ENCODE measurements at places on chromosomes 11 and 22. TPM values are rescaled to one million over a fixed set of nuclear protein-coding genes. Genes with fewer than 3 reads are reported as not detected.

Gene CHST1
- 0.47 TPM for total RNA-seq

Gene NPAS4
- not detected for total RNA-seq

Gene POTEH
- not detected for total RNA-seq

Gene P4HA3
- total RNA-seq = not detected

Gene INS
- not detected for total RNA-seq

Gene BBOX1
- not detected for total RNA-seq

Gene APOL1
- 16.8 TPM for total RNA-seq

Gene SPON1
- 0.79 TPM for total RNA-seq

Gene TRIM49
- not detected for total RNA-seq

Gene UBQLN3
- 0.49 TPM for total RNA-seq

Gene PLEKHB1
- 21.3 TPM for total RNA-seq

Gene GLYATL1
- total RNA-seq = not detected

Gene RBMXL2
- total RNA-seq = not detected

Gene APOBEC3B
- 2.1 TPM for total RNA-seq

Gene DUSP18
- total RNA-seq = 15.5 TPM

Gene C11orf16
- total RNA-seq = not detected

Gene EIF3M
- 191 TPM for total RNA-seq

Gene SLC16A8
- not detected for total RNA-seq

Gene SCGB1D2
- not detected for total RNA-seq

Gene CLTCL1
- total RNA-seq = 0.20 TPM

Gene FGF4
- not detected for total RNA-seq

Gene KCNK4
- total RNA-seq = not detected

Gene ISX
- not detected for total RNA-seq

Gene HEPACAM
- total RNA-seq = not detected

Gene SULT4A1
- total RNA-seq = not detected

Gene FDXACB1
- total RNA-seq = 2.7 TPM

Gene ELMOD1
- total RNA-seq = not detected

Gene A4GALT
- total RNA-seq = not detected

Gene USP2
- total RNA-seq = 1.6 TPM

Gene STK33
- 0.49 TPM for total RNA-seq

Gene SERPIND1
- not detected for total RNA-seq

Gene SCGB1C1
- total RNA-seq = not detected

Gene OR4S2
- not detected for total RNA-seq

Gene LRRC55
- not detected for total RNA-seq

Gene PHETA2
- total RNA-seq = 1.8 TPM

Gene DDTL
- 4.4 TPM for total RNA-seq

Gene POU2AF3
- total RNA-seq = not detected

Gene OR51B4
- total RNA-seq = not detected

Gene TRIM6
- total RNA-seq = not detected

Gene F2
- total RNA-seq = not detected

Gene TUG1
- 90.9 TPM for total RNA-seq

Gene MMP1
- total RNA-seq = not detected

Gene MYOD1
- not detected for total RNA-seq

Gene SCGB1A1
- not detected for total RNA-seq

Gene LMO2
- total RNA-seq = 1.9 TPM

Gene OR52N4
- 1.6 TPM for total RNA-seq

Gene SBF2
- 5.5 TPM for total RNA-seq

Gene SLC22A8
- total RNA-seq = not detected

Gene SYT8
- total RNA-seq = not detected

Gene C1QTNF4
- 1.3 TPM for total RNA-seq
